Neural cell (in vitro differentiated cells): ENCODE measurements at places on chromosomes 6 and 20. TPM values are rescaled to one million over a fixed set of nuclear protein-coding genes. Genes with fewer than 3 reads are reported as not detected.

MCCD1 gene
- not detected in 2 replicates for polyA plus RNA-seq

B3GAT2 gene
- polyA plus RNA-seq, result 4.1 and 5.6 TPM in 2 replicates

SMOC2 gene
- 0.50 and 1.2 TPM in 2 replicates for polyA plus RNA-seq

LRP11 gene
- polyA plus RNA-seq, result 53.5 and 57.0 TPM in 2 replicates

SLCO4A1 gene
- 2.5 and 3.5 TPM in 2 replicates for polyA plus RNA-seq
